ENCODE measurements at places on chromosomes 1 and 21. TPM values are rescaled to one million over a fixed set of nuclear protein-coding genes. Genes with fewer than 3 reads are reported as not detected.
A peak's percentile ranks its signal among the peaks of the same experiment; 100 is the strongest.

Gene KISS1
- 3.7 TPM for polyA plus RNA-seq

Gene CXADR
- polyA plus RNA-seq = 17.6 TPM

Gene MROH9
- polyA plus RNA-seq = 2.3 TPM

Gene ADORA1
- 61.9 TPM for polyA plus RNA-seq

Gene C8A
- polyA plus RNA-seq = not detected

Gene FAM72C
- 3.4 TPM for polyA plus RNA-seq

Gene PALMD
- 12.9 TPM for polyA plus RNA-seq

GRCh38 chr1:70720109-70720508 lies 309.0 kb downstream of the CTH start:
- DNase-seq = no peak

- no peak for DNase-seq
Observed at GRCh38 chr1:3716351-3716750, 35.9 kb upstream of the CCDC27 start.

DNA sequence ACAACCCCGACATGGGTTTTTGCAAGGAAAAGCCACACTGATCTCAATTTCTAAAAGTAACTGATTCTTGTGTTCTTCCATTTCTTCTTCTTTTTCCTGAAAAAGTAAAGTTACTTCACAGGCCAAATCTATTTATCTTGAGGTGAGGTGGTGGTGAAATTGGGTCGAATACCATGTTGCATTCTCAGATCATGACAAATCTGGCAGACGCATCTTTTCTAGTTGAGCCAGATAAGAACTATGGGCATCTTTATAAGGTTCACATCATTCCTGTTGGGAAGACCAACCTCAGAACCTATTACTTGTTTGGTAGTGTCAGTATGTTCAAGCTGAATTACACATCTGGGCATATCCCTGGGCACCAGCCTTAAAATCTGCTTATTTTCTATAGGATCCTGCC lies 78.6 kb upstream of the USP25 start:
- DNase-seq = no peak

GRCh38 chr21:41167348-41168342 lies at the start of gene BACE2:
BACE2 (plus strand) TSS chr21:41168160; CDS start chr21:41168264, 104 bp downstream.
- DNase-seq = peak; percentile 80

- no peak for DNase-seq
Observed at GRCh38 chr1:15583016-15583706, 1.7 kb downstream of the AGMAT start.

GRCh38 chr1:8410791-8411190 lies 92.9 kb downstream of the SLC45A1 start:
- DNase-seq = no peak

- DNase-seq = no peak
Observed at GRCh38 chr1:107184888-107185287, 44.0 kb downstream of the NTNG1 start.

DNA sequence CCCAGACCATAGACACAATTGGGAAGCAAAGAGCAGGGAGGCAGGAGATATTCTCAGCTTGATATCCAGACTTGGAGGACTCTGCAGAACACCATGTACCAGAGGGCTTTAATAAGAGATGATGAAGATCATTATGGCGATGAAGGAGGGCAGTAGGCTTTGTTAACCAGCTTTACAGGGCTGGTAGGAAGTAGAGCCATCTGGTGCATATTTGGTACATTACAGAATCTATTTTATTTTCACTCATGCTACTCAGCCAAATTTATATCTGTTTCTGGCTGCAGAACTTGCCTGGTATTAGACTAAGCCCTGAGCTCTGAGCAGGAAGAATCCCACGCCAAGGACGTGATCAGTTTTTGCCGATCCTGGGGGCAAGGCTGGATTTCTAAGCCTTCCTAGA lies 61.8 kb upstream of the SYT6 start:
- no peak for DNase-seq

GRCh38 chr1:53536606-53537005 lies 77.4 kb downstream of the DMRTB1 start:
- no peak for DNase-seq

DNA sequence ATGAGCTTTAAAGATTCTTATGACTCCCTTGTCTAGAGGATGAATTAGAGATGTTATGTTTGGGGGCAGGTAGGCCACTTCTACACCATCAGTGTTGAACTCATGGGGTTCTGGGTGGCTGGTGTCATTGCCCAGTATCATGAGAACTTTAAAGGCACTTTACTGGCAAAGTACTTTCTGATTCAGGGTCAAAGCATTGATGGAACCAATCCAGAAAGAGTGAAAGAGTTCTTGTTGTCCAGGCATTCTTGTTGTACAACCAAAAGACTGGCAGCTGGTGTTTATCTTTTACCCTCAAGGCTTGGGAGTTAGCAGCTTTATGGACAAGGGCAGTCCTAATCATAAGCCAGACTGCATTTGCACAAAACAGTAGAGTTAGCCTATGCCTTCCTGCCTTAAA lies 673.0 kb downstream of the USP25 start:
- no peak for DNase-seq

DNA sequence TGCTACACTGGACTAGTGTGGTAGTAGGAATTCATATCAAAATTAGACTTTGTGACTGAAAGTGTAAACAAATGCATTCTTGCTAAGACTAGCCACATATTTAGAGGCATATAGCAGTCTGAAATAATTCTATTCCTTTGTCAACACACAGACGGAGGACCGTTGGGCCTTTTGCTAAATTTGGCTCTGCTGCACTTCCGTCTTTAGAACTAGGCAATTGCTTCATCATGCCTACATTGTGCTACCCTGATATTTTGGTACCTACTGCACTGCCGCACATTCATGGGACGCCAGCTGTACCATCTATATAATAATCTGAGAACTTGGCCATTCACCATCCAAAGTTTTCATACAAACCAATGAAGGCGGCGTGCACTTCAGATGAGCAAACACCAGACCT lies 346.8 kb downstream of the KIF26B start:
- no peak for DNase-seq

- DNase-seq = peak; percentile 96
Observed at GRCh38 chr1:25905680-25906643, at the start of gene STMN1. STMN1 (minus strand) TSS chr1:25906419; CDS start chr1:25904676, 1,743 bp downstream.

GRCh38 chr1:224704107-224704735 lies 88.1 kb downstream of the CNIH3 start:
- no peak for DNase-seq
